ENCODE measurements at places on chromosomes 6 and 20.
A peak's percentile ranks its signal among the peaks of the same experiment; 100 is the strongest.

- DNase-seq = no peak
Measured at GRCh38 chr6:156193381-156193780, 583.8 kb upstream of the ARID1B start.

DNA sequence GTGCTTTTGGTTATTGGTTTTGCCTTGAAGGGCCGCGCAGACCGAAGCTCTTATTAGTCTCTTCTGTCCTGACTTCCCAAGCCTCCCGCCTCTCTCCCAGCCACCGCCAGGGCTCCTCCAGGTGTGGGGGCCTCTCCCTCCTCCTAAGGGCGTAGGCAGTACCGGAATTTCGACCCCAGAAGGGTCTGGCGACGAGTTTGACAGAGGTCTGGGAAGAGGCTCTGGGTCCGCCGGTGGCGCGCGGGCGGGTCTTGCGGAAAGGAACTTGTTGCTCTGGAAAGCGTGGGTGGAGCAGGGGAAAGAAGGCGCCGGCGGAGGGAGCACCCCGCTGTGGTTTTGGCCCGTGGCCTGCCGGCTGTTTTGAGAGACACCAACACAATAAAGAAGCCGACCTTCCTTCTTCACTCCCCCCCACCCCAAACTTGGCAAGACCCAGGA is 1.8 kb downstream of the PCSK2 start:
- DNase-seq = no peak

DNA sequence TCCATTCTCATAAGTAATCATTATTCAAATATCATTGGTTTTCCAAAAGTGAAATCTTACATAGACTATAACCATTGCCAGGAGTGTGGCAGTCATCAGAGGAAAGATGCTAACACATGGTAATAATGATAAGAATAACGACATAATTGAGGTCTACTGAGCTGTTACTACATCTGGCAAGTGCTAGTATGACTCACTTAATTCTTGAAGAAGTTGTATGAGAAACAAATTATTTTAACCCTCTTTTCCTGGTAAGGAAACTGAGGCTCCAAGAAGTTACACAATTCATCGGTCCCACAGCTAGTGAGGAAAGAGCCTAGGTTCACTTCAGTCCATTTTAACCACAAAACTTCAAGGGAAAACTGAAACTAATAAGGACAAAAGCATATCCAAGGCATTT is 335.6 kb upstream of the BTBD3 start:
- no peak for DNase-seq

DNA sequence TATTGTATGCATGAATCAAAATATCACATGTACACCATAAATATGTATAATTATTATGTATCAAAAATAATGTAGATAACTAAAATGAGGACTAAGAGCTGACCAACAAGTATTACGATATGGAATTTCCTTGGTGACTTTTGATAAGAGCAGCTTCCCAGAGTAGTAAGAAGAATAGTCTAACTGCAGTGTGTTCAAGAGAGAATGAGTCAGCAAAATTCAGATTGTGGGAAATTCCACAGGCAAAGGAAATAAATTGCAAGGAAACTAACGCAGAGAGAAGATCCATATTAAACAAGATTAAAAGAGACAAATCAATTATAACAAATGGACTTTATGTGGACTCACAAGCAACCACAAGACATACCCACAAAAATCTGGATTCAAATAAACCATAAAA is 26.4 kb downstream of the FRK start:
- DNase-seq = no peak

- no peak for DNase-seq
Measured at GRCh38 chr6:125924169-125924568, 32.4 kb upstream of the HINT3 start.

GRCh38 chr20:31718952-31719643 is 3.6 kb downstream of the BCL2L1 start:
- DNase-seq = no peak

- DNase-seq = no peak
Measured at GRCh38 chr6:155980768-155981079, 525.1 kb upstream of the NOX3 start.

DNA sequence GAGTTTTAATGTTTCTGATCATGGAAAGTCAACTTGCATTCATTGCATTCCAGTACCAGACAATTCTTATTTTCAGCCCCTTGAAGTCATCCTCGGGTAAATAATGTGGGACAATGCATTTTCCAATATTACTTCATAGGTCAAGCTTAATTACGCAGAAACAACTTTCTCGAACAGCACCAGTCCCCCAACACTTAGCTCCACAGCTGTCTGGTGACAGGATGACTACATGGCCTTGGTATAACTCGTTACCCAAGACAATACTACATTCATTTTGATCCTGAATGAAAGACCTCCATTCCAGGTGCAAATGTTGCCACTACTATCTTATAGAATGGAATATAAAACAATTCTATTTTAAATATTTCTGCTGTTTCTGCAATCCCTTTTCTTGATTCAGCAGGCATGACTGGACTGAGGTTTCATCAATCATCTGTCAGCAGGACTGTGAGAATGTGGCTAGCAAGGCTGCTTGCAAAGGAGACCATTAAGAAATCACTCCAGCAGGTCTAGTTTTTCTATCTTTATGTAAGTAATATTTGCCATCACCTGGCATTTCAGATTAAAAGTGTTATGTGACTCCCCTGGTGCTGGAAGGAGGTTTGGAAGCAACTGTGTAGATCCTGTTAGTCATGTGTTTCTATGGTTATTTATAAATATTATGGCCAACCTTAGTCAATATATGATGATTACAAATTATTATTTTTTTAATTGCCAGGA is 147.9 kb downstream of the HAO1 start:
- DNase-seq = no peak

GRCh38 chr20:51955756-51956155 is 153.4 kb upstream of the SALL4 start:
- DNase-seq = no peak

GRCh38 chr20:11162026-11162775 is 488.4 kb upstream of the JAG1 start:
- no peak for DNase-seq

- no peak for DNase-seq
Measured at GRCh38 chr6:15776458-15776980, 113.7 kb upstream of the DTNBP1 start.

DNA sequence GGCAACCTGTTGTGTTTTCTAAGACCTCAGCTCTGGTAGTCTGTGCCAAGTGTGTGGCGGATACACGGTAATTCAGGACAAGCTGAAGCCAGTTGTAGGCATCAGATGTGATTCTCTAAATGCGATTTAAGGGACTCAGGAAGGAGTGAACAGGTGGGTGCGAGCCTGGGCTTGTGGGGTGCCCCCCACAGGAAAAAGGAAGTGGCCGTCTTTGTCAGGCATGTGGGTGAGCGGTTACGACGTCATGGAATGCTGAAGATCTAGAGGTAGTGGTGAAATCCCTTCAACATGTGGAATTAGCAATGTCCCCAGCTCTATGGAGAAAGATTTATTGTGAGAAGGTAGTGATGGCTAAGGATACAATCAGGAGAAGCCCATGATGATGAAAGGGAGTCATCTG is 95.1 kb upstream of the EXOC2 start:
- DNase-seq = peak; percentile 63

GRCh38 chr6:134363323-134364039 is 45.6 kb upstream of the SGK1 start:
- DNase-seq = no peak

- no peak for DNase-seq
Measured at GRCh38 chr20:57546956-57547649, 13.8 kb upstream of the PCK1 start.

DNA sequence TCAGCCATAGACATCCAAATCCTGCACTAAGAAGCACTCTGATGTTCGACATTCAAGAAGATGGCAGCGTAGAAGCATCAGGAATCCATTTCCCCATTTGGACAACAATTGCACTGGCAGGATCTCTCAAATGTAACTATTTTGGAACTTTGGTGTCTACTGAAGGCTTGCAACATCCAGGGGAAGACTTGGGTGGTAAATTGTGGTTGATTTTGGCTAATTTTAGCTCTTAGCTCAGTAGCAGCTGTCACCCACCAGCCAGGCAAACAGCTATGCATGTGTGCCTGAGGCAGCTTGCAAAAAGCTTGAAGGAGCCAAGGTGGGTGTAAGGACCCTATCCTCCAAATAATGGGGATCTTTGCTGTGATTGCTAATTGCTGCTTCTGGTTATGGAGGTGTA is 35.1 kb upstream of the PPP1R3G start:
- DNase-seq = no peak

GRCh38 chr20:41830702-41831101 is 212.5 kb upstream of the CHD6 start:
- no peak for DNase-seq

DNA sequence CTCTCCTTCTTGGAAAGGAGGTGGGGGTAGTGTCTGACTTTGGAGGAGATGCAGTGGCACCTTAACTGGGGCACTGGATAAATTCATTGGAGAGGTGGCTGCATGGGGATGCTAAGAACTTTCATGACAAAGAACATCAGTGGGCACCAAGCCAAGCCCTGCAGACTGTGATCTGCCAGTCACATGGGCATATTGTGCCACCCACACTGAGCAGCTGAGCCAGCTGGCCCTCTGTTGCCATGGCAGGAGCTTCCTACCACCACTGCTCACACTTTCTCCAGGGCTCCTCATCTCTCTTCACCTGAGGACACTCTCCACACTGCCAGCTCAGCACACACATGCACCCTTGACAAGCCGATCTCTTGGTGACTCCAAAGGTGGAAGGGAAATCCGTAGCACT is 715.6 kb downstream of the QKI start:
- no peak for DNase-seq

GRCh38 chr20:49766979-49767521 is 45.6 kb upstream of the SLC9A8 start:
- DNase-seq = no peak

- DNase-seq = no peak
Measured at GRCh38 chr20:17969278-17969883, 563 bp downstream of the MGME1 start.

DNA sequence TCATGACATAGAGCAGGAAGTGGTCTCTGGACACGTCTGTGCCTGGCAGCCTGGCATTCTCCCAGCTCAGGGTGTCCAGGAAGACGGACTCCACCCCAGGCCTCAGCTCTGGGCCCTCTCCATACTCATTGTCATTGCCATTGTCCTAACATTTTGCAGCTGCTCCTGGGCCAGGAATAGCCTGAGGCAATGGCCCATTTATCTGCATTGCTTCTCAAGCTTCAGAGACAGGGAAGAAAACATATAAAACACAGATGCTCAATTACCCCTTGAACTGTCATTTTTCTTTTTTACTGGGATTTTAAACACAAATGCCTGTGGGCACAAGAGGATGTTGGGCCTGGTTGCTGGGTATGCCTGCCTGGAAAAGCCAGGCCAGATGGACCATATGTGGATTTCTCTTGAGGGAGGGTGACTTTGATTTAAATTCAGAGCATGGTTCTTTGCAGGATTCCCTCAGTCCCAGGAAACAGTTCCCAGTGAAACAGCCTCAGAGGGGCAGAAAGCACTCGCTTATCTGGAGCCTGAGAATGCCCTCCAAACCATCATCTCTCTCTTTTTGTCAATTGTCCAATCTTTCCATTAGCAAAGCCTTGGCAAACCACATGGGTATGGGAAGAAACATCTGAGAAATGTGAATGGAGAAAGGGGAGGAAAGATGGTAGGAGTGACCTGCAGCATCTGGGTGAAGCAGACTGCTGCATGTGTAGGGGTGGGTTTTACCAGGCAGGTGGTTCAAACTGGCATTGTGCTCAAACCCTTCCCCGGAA is 17.9 kb downstream of the LAMP5 start:
- DNase-seq = no peak

GRCh38 chr6:152981219-152981618 is 1.6 kb downstream of the FBXO5 start:
- DNase-seq = no peak

DNA sequence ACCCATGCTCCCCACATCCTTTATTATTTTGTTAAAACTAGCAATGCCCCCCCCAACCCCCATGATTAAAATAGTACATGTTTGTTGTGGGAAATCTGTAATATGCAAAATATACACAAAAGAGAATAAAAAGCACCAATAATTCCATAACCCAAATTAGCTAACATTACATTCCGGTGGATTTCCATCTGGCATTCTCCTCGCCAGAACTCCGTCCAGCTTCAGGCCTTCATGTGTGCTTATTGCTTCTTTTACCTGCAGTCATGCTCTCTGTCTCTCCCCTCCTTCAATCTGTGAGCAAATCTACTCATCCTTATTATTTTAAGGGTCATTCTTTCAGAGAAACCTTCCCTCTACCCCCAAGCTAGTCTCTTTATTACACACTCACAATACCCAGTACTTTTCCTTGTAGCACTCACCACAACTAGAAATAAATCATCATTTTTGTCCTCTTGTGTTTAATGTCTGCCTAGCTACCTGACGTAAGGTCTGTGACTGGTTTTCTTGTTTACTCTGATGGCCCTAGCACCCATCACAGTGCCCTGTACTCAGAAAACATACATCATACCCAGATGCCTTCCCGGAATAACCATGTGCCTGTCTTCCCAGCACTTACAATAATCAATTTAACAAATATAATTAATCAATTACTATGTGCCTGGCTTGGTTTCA is 25.6 kb upstream of the IER3 start:
- DNase-seq = no peak

DNA sequence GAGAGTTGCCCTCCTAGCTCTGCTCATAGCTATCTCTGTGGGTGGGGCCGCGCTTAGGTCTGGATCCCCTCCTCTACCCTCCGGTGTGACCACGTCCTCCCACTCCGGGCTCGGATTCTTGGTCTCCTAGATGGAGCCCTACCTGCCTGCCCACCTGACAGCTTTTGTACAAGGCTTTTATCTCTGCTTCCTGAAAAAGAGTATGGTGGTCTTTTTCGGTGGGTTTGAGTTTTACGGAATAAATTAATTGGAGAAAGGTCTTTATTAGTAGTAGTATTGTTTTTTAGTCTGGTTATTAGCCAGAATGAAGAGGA is 773 bp downstream of the SMAP1 start:
- no peak for DNase-seq

DNA sequence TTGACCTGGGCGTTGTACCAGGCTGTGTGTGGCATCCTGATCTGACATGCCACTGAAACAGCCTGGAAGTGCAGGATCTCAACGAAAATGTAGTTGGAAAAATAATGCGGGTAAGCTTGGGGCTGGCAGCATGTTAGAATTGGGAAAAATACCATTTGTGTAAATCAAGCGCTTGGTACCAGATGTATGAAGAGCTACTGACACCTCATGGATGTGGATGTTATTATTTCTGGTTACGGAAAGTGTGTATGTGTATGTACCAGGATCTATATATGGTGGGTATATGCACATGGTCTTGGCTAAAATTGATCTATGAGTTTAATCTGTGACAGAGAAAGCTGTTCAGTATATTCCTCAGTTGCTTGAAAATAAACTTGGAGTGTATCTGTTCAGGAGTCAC is 22.7 kb downstream of the HIVEP1 start:
- no peak for DNase-seq

GRCh38 chr6:84059082-84059481 is 25.5 kb downstream of the MRAP2 start:
- no peak for DNase-seq

DNA sequence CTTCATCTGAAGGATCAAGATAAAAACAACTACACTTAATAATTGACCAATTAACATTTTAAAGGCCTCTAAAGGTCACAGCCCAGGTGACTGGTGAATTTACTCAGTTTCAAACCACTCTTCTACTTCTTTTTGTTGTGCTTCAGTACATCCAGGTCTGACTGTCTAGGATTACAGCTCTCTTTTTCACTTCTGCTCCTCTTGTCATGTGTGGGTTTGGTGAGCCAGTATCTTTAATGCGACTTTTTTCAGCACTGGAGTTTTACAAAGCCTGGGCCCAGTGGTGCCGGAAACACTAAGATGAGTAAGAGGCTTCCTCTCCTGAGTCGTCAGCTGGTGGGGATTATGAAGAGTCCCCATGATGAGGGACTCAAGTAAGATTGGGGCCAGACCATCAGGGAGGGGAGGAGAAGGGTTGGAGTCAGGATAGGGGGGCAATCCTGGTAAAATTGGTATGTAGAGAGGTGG is 27.0 kb downstream of the HECA start:
- DNase-seq = no peak

All from activated CD8-positive, alpha-beta memory T cell treated with anti-CD3 and anti-CD28 coated beads, Interleukin-2, amount 50 U/mL, for 48 hours (primary cell).